ENCODE measurements at places on chromosomes 5 and 9.

DNA sequence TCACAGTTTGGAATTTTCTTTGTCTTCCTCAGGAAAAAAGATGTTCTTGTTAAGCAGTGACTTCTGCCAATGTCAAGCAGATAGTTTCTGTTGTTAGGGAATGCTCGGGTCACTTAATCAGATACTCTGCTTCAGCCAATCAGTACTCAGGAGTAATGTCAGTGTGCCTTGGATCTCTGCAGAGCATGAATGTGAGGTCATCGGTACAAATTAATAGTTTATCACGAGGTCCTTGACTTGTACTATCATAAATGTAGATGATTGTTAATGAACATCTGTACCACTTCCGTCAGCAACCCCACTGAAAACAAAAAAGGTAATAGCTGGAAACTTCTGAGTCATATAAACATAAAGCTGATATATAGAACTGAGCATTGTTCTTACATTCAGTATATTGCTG lies 73.6 kb downstream of the FBXL7 start:
- DNase-seq, result no peak

GRCh38 chr9:18761742-18762300 lies 271.2 kb downstream of the SAXO1 start:
- no peak for DNase-seq

GRCh38 chr9:87099407-87099806 lies 152.1 kb upstream of the GAS1 start:
- no peak for DNase-seq

DNA sequence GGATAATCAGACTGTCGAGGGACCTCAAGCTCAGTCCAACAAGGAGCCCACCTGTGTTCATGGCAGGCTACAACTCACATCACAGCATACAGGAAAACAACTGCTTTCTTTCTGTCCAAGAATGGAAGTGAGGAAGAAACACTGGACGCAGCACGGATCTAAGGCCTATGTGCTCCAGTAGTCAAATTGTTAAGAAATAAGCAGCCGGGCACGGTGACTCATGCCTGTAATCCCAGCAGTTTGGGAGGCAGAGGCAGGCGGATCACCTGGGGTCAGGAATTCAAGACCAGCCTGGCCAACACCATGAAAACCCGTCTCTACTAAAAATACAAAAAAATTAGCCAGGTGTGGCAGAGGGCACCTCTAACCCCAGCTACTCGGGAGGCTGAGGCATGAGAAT lies 427.8 kb downstream of the BNC2 start:
- no peak for DNase-seq

- peak; percentile 83 for DNase-seq
These were observed 40.4 kb downstream of the FER start for GRCh38 chr5:108788142-108788541.

DNA sequence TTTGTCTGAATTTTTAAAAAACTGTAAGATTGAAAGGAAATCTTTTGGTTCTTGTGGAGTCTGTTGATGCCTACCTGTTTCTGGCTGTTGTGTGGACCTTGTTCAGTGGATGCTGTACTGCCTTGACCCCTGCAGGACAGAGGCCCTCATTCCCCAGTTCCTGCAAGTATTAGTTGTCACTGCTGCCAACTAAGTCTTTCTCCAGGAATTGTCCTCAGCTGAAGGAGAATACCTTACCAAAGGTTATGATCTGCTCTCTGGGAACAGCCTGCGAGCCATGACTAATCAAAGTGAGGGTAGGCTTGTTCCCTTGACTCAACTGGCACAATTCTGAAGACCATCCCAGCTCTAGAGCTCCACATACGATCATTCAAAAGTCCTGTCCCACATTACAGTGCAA lies 145.3 kb upstream of the FST start:
- DNase-seq, result no peak

DNA sequence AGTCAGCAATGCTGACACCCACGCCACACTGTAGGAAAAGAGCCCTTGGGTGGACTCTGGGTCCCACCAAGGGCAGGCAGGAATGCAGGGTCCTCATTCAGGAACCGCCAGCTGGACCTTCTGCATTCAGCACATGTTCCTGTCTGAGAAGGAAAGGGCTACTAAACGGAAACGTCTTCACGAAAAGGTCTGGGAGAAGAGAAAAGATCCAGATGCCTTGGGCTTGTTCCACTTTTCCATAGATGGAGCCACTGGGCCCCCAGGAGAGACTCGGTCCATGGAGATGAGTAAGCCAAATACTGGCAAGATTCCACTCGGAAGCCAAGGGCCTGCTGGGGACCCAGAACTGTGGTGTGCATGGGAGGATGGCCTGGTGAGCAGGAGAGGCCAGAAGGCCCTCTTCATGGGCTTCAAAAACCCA lies 38.4 kb downstream of the LHFPL2 start:
- DNase-seq, result no peak

DNA sequence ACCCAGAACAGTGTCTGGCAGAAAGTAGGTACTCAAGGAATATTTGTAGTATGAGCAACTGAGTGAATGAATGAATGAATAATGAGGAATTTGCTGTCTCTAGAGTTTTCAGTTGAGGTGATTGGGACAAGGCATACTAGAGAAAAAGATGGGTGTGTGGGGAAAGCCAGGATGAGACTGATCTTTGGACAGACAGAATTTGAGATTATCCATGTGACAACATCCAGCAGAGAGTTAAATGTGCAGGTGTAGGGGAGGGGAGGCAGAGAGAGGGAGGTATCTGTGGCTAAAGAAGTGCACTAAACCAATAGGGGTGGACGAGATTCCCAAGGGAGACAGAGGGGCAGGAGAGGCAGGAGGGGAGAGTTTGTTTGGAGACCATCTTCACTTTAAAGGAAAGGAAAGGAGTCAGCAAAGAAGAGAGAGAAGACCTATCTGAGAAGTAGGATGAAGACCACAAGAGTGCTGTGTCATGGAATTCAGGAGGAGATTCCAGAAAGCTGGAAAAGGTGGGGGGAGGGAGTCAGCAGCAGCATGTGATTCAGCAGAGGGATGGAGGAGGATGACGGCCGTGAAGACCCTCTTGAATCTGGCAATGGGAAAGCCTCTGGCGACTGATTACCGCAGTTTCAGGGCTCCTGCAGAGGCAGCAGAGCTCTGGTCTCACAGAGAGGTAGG lies 3.2 kb downstream of the CPLX2 start:
- DNase-seq, result no peak

- no peak for DNase-seq
These were observed 555.0 kb downstream of the PRR16 start for GRCh38 chr5:121019106-121019505.

DNA sequence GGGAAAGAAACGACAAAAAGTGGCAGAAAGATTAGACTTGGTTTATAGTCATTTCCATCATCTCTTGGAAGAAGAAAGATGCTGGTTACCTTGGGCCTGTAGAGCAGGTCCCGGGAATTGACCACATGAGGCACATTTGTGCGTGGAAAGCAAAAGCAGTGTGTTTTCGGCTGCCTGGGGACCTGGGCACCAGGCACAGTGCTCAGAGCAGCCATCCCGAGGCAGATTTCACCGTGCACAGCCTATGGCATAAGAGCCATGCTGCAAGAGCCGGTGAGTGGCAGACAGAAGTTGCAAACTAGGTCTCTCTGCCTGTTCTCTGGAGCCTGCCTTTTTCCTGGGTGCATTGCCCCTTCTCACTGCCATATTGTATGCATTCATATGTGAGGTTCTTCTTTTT lies 77.0 kb downstream of the ICE1 start:
- DNase-seq, result no peak

DNA sequence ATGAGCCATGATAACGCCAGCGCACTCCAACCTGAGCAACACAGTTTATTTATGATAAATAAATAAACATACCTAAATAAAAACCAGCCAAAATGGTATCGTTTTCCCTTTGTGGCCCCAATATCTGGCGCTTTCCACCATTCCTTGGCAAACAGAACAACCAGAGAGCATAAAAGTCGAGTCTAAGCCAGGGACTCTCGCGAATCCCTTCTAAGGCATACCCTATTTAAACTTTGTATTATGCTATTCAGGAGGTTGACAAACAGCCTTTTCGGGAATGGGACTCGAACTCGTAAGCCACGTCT lies 386 bp upstream of the MATR3 start:
- DNase-seq, result no peak

- no peak for DNase-seq
These were observed 424.0 kb upstream of the RGMB start for GRCh38 chr5:98349251-98349989.

DNA sequence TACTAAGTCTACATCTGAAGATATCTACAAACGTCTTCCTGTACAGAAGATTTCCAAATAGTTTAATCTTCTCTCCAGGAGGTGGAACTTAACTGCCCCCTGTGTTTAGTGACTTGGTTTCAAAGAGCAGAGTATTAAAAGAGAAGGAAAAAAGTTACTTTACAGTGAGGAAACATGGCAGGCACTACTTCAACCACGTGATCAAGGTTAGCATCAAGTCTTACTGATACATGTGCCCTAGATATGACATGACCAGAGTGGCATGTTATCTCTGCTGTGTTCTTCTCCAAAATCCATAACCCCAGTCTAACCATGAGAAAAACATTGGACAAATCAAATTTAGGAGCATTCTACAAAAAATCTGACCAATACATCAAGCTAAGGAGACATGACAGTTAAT lies 125.8 kb downstream of the ADAMTS12 start:
- DNase-seq, result no peak

GRCh38 chr9:13810510-13810909 lies 503.4 kb downstream of the NFIB start:
- DNase-seq, result no peak

GRCh38 chr5:143775258-143775657 lies 36.7 kb upstream of the HMHB1 start:
- DNase-seq, result no peak
